ENCODE measurements at places on chromosomes 1 and 21.

- DNase-seq: no peak
Measured at GRCh38 chr1:10967090-10967489, 45.4 kb upstream of the TARDBP start.

- DNase-seq: no peak
Measured at GRCh38 chr1:67898033-67898726, 64.9 kb upstream of the GNG12 start.

- DNase-seq: no peak
Measured at GRCh38 chr1:175192111-175192629, 406 bp downstream of the KIAA0040 start.

DNA sequence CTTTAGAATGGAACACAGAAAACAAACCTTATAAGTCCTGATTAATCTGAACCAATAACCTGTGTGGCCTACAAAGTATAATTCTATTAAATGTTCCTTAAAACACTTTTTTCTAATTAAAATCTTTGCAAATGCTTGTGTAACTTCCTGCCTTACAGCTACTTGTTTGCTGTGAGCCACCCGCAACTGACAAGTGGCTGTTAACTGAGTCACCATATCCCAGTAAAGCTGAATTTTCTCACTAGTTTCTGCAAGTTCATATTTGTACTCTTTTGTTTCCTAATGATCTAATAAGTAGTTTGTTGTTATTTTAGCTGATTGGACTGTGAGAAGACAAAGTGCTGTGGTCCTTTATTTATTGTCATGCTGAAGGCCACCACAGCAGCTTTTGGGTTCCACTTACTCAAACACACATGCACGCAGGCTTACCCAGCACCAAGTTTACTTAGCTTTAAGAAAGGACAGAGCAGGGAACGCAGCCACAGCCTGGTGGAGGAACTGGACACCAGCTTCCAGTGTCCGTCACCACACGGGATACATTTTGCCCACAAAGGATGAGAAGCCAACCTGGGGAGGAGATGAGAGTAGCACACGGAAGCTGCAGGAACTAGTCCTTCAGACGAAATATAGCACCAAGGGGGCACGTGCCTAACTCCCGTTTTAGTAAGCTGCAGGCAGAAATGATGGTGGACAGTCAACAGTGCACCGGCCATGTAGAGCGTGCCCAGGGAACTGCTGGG lies 47.8 kb downstream of the LCA5L start:
- no peak for DNase-seq

DNA sequence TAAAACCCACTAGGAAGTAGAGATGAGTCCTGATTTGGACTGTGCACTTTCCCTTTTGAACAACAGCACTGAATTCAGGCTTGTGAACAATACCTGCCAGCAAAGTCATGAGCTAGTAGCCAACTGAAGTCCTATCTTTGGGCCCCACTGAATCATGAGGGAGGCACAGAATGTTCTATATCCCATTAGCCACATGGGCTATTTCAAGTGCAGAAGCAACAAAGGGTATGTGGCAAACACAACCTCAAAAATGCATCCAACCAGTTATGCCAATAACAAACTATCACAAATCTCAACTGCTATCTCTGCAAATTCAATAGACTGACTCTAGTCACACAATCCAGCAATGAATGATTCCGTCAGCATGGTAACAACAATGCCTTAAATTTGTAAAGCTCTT lies 276.0 kb downstream of the MRPL39 start:
- DNase-seq: no peak

Data from NCI-H1436 treated with DMSO at 0.1 percent for 48 hours (cell line).